ENCODE measurements at places on chromosomes 1 and 21.

- no peak for DNase-seq
These were observed 69.9 kb upstream of the LPGAT1 start for GRCh38 chr1:211900441-211900840.

DNA sequence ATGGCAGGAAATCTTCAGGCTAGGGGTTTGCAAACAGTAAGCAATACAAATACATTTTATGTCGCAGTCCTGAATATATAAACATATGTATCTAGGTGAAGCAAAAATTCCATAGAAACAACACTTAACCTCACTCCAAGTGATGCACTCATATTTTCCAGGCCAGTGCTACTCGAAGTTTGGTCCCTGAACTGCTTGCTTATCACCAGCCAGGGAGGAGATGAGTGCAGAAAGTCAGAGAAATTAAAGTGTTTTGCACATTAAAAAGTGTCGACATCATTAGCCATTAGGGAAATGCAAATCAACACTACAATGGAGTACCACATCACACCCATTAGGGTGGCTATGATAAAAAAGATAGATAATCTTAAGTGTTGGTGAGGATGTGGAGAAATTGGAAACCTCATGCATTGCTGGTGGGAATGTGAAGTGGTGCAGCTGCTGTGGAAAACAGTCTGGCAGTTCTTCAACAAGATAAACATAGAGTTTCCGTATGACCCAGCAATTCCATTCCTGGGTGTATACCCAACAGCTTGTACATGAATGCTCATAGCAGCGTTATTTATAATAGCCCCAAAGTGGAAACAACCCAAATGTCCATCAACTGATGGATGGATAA lies 70.5 kb upstream of the CSF1 start:
- DNase-seq: no peak

DNA sequence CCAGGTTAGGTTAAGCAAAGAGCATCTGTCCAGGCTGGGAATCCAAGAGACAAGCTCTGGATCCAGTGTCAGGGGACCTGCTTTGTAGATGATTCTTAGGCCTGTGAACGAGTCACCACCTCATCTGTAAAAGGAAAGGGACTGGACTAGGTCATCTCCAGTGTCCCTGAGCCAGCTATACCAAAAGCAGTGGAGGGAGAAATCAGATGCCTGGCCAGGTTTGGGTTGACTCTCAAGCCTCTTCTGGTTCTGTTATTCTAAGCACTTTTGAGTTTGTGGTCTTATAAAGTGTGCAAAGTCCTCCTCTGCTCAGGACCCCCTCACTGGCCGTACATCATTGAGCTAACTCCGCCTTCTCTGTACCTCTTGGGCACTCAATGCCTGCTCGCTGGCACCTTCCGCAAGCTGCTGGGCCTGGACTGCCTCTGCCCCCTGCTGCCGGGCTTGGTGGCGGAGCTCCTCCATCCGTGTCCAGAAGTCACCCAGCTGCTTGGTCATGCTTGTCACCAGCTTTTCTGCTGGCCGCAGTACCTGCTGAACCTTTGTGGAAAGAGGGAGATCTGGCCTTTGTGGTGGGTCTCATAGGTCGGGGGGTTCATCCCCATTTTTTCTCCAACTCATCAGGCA lies 33.6 kb downstream of the CAMK1G start:
- no peak for DNase-seq

DNA sequence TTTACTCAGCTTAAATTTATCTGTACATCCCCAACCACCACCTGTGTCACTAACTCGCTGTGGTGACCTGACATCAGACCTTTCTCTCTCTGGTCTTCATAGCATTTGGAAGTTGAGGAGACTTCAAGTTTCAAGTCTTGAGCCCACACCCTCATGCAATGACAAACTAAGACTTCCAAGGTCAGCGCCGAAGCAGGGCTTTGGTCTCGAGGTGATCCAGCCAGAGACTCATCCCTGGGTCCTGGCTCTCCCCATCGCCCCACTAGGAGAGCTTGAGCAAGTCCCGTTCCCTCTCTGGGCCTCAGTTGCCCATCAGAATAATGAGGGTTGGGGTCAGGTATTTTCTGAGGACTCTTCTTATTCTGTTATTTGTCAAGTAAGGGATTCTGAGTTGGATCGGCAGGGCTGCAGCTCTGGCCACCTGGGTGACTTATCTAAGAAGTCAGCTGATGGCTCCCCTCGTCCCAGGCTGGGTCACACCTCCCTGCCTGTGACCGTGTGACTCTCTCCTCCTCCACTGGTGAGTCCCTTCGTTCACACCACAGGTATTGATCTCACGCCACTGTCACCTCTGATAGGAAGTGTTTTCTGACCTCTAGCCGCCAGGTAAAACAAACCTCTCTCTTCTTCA lies 143.7 kb upstream of the RUNX3 start:
- no peak for DNase-seq

DNA sequence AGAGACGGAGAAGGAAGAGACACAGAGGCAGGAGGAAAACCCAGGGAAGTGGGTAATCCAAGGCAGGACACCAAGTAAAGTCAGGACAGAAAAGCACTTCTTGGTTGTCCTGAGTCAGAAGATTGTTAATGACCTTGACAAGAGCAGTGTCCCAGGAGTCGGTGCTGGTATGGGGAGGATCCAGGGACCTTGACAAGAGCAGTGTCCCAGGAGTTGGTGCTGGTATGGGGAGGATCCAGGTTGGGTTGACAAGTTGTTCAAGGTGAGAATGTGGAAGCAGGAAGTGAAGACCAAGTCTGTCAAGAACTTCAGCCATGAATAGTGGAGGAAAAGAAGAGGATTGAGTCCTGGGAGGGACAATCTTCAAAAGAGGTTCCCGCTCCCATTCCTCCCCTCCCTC lies 31.9 kb downstream of the ZBTB18 start:
- DNase-seq: no peak

DNA sequence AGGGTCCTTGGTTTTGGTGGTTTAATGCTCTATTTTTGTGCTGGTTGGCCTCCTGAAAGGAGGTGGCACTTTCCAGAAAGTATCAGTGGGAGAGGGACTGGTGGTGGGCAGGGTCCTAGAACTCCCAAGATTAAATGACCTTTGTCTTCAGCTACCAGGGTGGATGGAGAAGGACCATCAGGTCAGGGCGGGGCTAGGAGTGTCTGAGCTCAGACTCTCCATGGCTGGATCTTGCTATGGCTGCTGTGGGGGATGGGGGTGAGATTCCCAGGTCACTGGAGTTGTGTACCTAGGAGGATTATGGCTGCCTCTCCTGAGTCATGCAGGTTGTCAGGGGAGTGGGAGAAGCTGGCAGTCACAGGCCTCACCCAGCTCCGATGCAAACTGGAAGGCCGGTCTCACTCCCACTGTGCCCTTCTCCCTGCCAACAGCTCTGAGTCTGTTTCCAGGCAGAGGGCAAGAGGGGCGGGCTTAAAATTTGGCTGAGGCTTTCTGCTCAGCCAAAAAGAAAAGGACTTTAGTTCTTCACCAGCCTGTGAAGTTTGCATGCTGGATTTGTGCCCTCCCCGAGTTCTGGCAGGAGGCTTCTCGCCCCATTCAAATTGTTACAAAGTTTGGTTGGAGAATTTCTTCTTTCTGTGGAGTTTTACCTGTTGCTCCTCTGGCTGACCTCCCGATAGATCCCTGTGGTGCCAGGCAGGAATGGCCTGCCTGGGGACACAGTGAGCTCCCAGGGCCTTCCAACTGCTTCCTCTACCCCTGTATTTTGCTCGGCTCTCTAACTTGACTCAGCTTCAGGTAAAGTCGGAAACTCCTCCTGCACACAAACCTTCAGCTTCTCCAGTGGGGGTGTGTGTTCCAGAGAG lies 13.1 kb upstream of the KYAT3 start:
- no peak for DNase-seq

- DNase-seq: peak; percentile 69
These were observed 12.0 kb downstream of the PPFIA4 start for GRCh38 chr1:203038217-203038741.

DNA sequence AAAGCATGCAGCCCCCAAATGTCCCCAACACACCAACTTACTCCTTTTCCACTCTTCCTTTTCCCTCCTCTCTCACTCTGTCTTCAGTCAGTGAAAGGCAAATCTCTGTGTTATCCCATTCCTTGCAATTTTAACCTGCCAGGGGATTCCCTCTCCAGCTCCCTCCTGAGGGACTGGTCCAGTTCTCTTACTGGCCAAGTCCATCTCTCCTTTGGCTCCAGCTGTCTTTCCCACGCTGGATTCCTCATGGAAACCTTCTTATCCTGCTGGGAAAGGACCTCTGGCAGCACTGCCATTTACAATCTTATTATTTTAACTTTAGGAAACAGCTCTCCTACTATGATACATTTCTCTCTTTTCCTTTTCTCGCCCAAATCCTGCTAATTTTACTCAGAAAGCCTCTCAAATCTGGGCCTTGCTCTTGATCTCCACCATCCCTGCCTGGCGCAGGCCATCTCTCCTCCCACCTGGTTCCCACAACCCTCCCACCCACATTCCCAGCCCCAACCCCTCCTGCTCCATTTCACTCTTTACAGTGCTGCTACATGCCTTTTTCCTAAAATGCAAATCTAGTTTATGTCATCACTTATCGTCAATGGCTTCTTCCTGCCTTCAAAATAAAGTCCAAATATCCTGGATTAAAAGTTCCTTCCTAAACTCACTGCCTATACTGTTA lies 72.7 kb upstream of the CNN3 start:
- no peak for DNase-seq

DNA sequence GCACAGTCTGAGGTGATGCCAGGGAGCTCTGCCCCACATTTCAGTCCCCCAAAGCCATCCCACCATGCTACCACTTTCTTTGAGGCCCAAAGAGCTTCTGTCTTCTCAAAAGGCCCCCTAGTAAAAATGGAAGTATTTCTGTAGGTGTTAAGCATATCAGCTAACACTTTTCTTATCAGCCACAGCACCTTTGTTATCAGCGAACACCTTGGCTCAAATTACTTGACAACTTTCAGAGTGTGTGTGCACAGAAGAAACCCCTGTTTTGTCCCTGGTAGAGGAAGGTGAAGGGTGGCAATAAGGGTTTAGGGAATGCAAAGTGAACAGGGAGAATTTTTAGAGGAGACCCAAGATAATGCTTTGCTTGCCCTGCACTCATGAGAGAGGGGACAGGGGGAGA lies 54.8 kb upstream of the GJA8 start:
- DNase-seq: no peak

DNA sequence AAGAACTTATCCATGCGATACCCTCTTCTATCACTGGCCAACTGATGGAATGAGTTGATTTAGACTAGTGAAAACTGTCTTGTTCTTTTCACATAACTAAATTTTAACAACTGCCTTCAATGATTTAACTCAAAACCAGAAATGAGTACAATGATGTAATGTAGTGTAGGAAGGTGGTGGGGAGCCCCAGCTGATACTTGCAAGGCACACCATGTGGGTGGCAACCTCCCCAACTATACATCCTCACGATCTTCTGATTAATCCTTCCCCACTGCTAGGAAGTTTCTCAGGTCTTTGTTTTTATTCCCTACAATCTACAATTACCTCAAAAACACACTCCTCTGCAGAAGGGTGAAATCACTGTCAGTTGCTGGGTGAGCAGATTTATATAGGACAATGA lies 100.7 kb downstream of the KCTD3 start:
- DNase-seq: no peak

GRCh38 chr1:183476081-183476480 lies 3.8 kb downstream of the SMG7 start:
- DNase-seq: no peak

DNA sequence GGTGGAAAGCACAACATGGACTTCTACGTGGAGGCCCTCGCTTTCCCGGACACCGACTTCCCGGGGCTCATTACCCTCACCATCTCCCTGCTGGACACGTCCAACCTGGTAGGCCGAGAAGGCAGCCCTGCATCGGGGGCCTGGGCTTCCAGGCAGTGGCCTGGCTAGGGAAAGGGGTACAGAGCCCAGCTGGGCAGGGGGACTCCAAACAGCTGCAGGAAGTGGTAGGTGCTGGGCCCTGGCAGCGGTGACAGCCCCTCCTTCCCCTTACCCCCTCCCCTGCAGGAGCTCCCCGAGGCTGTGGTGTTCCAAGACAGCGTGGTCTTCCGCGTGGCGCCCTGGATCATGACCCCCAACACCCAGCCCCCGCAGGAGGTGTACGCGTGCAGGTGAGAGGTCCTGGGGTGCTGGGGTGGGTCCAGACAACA lies 30.0 kb upstream of the PADI6 start:
- DNase-seq: no peak

DNA sequence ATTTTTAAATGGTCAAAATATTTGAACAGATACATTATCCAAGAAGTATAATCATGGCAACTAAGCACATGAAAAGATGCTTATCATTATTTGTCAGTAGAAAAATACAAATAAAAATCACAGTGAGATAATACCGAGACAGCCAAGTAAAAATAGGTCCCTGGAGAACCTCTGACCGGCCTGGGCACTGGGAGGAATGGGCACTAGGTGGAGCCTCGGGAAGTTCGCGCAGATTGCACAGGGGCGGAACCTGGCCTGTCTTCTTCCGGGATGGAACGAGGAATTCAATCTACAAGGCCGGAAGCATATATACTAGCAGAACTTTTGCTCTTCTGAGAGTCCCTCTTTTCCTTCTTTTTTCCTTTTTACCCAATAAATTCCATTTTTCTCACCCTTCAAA lies 148.5 kb upstream of the CHRM3 start:
- no peak for DNase-seq

GRCh38 chr1:161913482-161914140 lies 110.1 kb downstream of the OLFML2B start:
- DNase-seq: no peak

GRCh38 chr1:37484325-37485051 lies 10.1 kb downstream of the ZC3H12A start:
- no peak for DNase-seq

GRCh38 chr1:241551759-241552638 lies 19.8 kb downstream of the KMO start:
- no peak for DNase-seq

DNA sequence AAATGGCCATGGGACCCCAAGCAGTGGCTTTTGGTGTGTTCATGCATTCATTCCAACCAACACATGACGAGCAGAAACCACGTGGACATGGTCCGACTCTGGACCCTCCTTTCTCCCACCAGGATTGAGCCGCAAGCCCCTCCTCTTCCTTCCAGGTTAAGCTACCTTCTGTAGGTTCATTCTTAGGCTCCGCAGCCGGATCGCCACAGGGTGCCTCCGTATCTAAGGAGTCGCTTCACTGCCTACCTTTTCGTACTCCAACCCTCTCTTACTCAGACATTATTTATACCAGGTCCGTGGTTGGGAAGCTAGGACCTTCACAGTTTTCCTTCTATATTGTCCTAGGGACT lies 63.6 kb downstream of the RHBG start:
- DNase-seq: no peak

GRCh38 chr21:40797410-40797809 lies 49.5 kb downstream of the DSCAM start:
- no peak for DNase-seq

GRCh38 chr1:14261395-14261794 lies 337.1 kb upstream of the KAZN start:
- no peak for DNase-seq

GRCh38 chr21:31136891-31137290 lies 98.6 kb upstream of the KRTAP19-8 start:
- DNase-seq: no peak

DNA sequence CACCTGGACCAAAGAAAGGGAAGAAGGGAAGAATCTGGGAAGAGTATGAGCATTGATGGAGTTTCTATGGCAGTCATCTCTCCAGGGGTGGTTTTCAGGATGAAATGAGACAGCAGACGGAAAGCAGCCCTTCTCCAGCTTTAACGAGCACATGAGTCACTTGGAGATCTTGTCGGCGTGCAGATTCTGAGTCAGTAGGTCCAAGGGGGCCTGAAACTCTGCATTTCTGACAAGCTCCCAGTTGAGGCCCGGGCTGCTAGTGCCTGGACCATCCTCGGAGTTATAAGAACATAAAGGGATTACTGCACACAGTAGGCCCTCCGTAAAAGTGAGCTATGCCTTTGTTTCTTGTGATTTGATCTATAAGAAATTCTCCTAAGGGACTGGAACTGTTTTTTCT lies 17.6 kb downstream of the HSPG2 start:
- DNase-seq: no peak

All from GM04503 (cell line).